Germinal center (tissue), 1 donor: ENCODE measurements at places on chromosomes 12 and 14.
A peak's percentile ranks its signal among the peaks of the same experiment; 100 is the strongest.

- no peak for DNase-seq
These were observed 541.8 kb upstream of the FBXO33 start for GRCh38 chr14:39974036-39974435.

- no peak for DNase-seq
These were observed 41.9 kb downstream of the PELI2 start for GRCh38 chr14:56160088-56160487.

- DNase-seq = no peak
These were observed 13.4 kb downstream of the UBC start for GRCh38 chr12:124901003-124901402.

- DNase-seq = no peak
These were observed 233.2 kb downstream of the NRXN3 start for GRCh38 chr14:78403278-78403815.

GRCh38 chr14:60107477-60107876, 15.8 kb downstream of the PCNX4 start:
- no peak for DNase-seq

GRCh38 chr12:16187660-16188059, 89.8 kb downstream of the SLC15A5 start:
- DNase-seq = no peak

- DNase-seq = no peak
These were observed 27.5 kb downstream of the ITPR2 start for GRCh38 chr12:26805401-26805971.

DNA sequence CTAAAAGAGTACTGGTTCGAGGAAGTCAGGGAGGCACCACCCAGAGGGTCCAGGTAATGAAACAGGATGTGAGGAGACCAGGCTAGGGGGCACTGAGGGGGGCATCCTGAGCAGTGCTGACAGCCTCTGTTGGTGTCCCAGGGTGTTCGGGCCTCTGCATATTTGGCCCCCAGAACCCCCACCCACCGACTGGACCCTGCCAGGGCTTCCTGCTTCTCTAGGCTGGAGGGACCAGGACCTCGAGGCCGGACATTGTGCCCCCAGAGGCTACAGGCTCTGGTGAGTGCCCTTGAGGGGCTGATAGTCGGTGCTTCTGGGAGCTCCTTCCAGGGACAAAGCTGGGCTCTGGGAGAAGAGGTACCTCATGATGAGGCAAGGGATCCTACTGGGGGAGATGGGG, 2.6 kb downstream of the TROAP start:
- no peak for DNase-seq

DNA sequence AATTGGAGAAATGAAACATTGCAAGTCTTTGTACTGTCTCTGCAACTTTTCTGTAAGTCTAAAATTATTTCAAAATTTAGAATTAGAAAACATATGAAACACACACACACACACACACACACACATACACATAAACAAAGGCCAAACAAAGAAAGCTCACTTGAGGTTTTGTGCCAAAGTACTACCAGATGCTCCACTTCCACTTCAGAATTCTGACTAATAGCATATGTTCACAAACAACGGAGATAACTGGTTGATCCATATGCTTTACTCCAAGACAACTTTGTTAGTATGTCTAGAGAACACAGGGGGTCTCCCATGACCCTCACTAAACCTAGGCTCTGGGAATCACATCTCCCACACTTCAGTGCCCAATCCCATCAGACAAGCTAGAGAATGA, 133.8 kb upstream of the CLEC14A start:
- DNase-seq = no peak

GRCh38 chr14:80456209-80456608, 244.9 kb upstream of the DIO2 start:
- no peak for DNase-seq

DNA sequence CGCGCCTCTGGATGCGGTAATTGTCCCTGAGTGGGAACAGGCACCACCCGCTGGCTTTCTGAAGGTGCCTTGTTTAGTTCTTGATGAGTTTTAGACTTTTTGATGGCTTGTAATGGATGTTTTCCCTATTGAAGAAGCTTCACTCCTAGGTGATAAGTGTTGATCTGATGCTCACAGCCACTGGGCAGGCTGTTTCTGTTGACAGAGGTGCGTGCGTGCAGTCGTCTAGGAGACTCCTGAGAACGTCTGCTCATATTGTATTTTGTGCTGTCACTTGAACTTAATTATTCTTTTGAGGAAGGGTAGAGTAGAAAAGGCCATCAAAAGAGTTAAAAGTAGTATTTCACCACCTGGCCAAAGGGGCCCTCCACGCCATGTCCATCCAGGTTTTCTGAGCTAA, 70.5 kb downstream of the EP400 start:
- no peak for DNase-seq

GRCh38 chr14:55092341-55092740, 36.7 kb upstream of the LGALS3 start:
- DNase-seq = no peak

- DNase-seq = no peak
These were observed 42.8 kb downstream of the NKX2-1 start for GRCh38 chr14:36477266-36477665.

DNA sequence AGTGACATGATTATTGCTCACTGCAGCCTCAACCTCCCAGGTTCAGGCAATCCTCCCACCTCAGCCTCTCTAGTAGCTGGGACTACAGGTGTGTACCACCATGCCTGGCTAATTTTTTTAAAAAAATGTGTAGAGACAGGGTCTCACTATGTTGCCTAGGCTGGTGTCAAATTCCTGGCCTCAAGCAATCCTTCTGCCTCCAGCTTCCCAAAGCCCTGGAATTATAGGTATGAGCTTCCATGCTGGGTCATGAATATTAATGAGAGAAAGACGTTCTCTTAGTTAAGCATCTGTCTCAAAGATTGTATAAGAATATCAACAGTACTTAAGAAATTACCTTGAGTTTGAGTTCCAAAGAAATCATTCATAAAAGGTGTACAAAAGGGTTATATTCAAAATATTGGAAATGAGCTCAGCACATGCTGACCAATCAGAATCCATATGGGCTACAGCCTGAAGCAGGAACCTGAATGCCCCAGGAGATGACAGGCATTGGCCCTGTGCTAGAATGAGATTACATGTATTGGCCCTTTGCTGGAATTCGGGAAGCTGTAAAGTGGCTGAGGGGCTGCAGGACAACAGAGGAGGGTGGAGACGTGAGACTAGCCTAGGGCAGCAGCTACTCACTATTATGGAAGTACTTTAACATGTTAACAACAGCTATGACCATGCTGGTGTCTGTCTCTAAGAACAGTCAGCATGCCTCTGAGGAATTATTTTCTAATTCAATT, 157.0 kb upstream of the CPNE8 start:
- DNase-seq = no peak

DNA sequence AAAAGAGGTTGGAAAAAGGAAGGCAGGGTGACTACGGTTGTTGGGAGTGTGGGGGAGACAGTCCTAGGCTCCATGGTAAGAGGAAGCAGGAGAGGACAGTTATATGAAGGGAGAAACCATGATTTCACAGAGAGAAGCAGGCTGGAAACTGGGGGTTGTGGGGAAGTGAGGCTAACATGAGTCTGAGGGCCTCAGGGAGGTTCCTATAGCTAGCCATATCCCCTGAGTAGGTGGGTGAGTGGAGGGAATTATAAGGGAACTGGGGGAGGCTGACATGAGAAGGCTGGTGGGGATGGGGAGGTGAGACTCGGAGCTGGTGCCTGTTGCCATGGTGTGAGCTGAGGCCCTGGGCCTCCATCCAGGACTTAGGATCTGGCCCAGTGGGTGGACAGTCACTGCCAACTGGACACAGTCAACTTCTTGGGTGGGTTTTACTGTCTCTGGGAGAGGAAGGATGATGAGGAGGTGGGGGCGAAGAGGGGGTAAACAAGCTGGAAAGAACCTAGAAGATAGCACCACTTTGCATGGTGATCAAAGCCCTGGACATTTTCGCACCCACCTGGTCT, 1.4 kb downstream of the RNASE13 start:
- DNase-seq = no peak

DNA sequence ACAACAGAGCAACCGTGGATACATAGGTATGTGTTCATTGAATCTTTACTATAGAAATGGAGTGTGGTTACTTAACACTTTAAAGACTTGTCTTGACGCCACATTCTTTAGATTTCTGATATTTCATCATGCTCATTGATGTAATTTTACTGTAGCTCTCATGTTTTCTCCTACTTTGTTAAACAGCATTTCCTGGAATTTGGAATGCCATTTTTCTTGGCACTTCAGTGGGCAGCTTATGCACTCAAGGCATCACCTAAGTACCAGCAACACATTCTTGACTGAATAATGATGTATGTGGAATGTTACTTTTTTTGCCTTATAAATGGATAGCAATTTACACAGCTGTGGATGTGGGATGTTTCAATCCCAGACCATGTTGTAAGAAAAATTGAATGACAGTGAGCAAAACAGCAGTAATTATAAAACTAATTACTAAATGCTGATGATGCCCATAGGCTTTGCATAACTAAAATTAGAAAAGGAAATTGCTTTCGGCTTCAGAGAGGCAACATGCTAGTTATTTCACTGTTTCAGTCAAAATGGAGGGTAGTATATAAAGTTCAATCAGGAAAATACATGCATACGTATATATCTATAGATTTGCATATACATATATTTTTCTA, 298.5 kb downstream of the NPAS3 start:
- DNase-seq = no peak

DNA sequence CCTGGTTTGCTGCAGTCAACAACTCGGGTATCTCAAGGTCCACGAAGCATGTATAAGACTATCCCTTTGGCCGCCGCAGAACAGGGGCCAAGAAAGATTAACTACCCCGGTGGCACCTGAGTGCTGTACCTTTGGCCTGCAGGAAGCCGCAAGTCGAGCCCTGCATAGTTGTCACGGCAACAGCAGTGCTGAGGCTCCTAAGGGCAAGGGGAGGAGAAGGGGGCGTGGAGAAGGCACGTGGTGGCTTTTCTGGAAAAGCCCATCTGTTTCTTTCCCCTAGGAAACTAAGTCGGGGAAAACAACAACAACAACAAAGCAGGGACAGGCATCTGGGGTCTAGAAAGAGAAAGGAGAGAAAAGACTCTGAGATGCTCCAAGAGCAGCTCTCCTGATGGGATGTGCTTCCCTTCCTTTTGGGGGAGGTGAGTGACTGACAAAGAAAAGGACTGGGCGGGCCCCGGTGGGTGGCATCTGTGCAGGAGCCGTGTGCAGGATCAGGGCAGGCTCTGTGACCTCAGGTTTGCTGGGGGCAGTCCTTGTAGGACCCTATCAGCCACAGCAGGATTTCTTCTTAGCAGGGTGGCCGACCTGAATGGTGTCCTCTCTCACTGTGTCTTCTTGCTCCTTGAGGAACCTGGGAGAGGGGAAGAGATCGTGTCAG, 123.9 kb downstream of the PRMT8 start:
- no peak for DNase-seq

DNA sequence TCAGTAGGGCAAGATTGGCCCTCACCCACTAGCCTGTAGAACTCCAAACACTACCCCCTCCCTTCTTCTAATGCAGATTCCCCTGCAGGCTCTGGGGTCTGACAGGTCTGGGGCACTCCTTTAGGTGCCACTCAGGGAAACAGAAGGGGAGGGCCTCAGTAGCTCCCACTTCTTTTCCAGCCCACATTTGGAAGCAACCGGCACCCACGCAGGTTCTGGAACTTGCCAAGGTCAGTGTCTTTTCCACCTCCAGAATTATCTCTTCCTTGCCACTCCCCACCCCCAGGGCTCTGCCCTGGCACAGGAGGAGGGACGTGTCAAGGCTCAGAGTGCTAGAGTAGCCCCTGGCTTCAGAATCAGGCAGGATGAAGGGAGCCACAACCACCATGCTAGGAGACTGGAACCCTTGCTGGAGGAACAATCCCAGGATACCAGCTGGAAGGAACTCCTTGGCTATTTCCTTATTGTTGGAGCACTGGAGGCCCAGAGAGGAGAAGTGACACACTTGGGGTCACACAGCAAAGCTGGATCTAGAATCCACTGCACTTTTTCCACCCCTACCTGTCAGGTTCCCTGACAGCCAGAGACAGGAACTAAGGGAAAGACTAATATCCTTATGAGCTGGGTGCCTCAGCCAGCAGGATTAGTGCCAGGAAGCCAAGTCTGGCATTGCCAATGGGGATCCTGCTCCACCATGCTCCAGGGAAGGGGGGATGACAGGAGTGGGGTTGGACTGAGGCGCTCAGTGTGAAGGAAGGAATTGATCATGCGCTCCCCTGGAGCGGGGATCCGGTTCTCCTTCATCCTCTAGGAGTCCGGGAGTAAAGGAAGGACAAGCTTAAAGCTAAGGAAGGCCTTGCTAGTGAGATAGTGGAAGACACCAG, 1.8 kb upstream of the FIGNL2 start:
- no peak for DNase-seq

DNA sequence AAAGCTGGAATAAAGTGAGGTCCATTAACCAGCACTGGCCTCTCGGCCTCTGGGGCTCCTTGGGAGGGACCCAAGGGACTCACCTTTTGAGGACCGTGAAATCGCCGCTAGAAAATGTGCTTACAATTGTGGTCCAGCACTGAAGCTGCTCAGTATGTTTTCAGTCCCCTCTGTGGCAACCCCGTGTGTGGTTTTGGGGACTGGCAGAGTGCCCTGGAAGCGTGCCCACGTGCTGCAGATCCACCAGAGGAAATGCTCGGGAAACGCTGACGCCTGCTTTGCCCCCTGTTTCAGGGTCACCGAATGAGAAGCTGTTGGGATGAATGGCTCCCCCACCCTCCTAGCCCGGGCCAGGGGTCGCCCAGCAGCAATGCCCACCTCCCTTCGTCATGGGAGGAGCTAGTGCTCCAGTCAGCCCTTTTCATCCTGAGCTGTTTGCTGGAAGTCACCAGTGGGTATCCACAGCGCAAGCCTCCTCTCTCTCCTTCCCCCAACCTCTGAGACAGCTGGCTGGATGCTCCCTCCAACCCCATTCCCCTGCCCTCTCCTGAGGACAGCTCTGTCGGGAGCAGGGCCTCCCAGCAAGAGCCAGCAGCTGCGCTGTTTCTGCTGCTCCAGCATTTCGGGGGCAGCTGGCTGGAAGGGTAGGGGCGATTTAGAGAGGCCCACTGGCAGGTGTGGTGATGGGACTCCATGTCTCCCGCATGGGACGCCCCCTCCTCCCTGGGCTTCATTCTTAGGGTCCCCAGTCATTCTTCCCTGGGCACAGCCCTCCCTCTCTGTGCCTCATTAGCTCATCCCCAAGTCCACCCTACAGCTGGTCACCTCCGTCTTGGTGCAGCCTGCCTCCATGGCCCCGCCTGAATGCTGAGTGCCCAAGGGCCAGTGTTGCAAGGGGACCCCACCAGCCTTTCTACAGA, 33.2 kb upstream of the PPP1R13B start:
- DNase-seq = no peak

DNA sequence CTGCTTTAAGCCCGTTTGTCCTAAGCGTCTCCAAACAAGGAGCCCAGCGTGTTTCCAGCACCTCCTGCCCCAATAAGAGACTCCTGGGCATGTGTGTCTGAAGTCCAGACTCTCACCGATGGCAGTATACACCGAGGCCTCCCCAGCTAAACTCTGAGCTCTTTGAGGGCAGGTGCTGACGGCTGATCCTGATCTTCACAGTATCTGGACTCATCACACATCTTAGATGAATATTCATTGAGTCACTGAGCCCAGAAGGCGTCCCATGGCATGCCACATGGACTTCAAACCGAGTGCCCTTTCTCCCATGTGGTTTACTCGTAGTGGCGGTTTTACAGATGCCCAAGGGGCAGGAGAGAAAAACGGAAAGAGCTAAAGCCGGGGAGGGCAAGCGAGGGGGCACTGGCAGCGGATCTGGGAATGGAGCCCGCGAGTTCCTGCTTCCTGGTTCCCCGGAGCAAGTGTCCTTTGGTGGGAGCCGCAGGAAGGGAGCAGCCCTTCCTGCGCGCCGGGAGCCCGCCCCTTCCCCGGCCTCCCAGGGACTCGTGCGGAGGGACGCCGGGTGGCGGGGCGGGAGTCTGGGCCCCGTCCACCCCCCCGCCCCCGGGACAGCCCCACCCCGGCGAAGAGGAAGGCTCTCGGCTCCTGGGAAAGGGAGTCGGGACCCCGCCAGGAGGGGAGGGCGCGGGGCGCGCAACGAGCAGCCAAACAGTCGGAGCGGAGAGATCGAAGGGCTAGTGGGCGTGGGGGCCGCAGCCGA, 585 bp upstream of the TEAD4 start:
- DNase-seq = peak; percentile 22
